NCI-H1048 (cell line): ENCODE measurements at places on chromosomes 3 and 15.

- no peak for DNase-seq
Measured at GRCh38 chr15:61216519-61216918, 12.6 kb downstream of the RORA start.

DNA sequence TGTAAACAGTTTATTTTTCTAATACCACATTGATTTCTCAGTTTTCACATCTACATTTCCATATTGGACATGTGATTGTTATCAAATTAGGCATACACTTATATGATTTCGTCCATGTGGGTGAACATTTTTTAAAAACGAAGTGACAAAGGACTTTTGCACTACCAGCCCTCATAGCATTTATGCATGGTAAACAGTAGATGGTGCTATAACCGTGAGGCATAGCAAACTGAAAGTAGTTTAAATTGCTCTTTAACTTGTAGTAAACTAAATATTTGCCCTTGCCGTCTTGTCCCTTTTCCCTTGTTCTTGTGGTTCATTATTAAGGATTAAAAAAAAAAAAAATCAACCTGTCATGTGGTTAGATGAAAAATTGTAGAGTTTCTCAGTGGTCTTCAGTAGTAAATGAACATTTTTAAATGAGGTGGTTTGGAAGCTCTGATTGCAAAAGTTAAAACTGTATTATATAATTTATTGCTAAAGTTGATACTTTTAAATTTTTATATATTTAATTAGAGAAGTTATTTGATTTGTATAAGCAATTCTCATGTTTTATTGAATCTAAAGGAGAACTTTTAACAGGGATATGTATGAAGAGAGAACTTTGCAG lies 24.0 kb downstream of the STX19 start:
- DNase-seq, result peak; percentile 5

DNA sequence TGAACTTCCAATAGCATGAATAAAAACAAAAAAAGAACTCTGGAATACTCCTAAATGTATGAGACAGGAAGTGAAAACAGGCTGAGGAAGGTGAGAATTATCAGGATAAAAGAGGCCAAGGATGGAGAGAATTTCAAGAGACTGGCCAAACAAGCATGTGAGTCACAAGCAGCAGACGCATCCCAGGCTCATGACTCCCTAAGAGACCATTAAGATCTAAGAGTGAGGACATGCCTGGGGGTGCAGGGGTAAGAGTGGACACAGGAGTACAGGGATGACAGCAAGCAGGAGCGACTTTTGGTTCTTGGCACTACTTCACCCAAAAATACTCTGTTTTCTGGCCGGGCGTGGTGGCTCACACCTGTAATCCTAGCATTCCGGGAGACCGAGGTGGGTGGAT lies 7.1 kb downstream of the SCAMP2 start:
- DNase-seq, result no peak

- no peak for DNase-seq
Measured at GRCh38 chr3:72818092-72818773, 30.0 kb downstream of the SHQ1 start.

- no peak for DNase-seq
Measured at GRCh38 chr3:196792771-196793170, 53.1 kb downstream of the PAK2 start.

- no peak for DNase-seq
Measured at GRCh38 chr3:43691120-43691995, 620 bp downstream of the ABHD5 start.

- no peak for DNase-seq
Measured at GRCh38 chr3:26960382-26960781, 337.8 kb downstream of the LRRC3B start.

- DNase-seq, result no peak
Measured at GRCh38 chr3:31248563-31248992, 284.1 kb upstream of the STT3B start.

DNA sequence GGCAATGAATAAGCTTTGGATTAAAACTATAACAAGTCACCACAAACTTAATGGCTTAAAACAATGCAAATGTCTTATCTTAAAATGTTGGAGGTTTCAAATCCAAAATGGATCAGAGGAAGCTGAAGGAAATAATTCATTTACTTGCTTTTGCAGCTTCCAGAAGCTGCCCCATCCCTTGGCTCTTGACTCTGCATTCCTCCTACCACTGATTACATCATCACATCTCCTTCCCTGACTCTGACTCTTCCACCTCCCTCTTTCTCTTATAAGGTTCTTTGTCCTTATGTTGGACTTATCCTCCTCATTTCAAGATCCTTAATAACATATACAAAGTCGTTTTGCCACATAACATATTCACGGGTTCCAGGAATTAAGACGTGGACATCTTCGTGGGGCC lies 982.8 kb upstream of the ROBO1 start:
- DNase-seq, result no peak

DNA sequence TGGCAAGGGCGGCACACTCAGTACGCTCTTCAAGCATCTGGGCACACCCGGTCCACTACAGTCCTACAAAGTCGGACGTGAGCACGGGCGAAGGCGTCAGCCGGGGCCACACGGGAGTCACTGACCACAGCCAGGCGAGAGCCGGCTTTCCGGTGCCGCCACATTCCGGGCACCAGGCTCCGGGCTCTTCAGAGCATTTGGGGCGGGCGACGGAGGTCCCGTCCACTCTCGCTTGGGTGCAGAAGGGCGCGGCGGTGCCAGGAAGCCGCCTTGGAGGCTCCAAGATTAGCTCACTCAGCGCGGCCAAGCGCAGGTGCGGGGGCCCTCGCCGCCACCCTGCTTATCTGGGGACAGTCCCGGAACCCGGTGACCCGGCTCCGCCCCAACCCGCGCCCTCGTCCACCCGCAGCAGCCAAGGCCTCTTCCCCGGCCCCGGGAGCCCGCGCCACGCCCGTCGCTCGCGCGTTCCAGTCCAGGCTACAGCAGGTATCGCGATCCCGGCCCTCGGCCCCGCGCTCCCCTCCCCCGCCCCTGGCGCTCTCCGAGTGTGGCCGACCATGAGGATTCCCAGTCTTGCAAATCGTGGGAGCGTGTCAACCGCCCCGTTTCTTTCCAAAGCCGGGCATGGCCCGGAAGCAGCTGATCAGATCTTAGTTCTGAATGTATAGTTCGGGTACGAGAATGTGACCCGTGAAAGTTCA lies at the start of gene ADPRH:
ADPRH (plus strand) TSS at position 127 of the 701 bp plus-strand sequence. CDS start 2,678 bp downstream, outside the sequence.
- no peak for DNase-seq

- no peak for DNase-seq
Measured at GRCh38 chr3:46987743-46988401, 8.4 kb downstream of the NBEAL2 start.

DNA sequence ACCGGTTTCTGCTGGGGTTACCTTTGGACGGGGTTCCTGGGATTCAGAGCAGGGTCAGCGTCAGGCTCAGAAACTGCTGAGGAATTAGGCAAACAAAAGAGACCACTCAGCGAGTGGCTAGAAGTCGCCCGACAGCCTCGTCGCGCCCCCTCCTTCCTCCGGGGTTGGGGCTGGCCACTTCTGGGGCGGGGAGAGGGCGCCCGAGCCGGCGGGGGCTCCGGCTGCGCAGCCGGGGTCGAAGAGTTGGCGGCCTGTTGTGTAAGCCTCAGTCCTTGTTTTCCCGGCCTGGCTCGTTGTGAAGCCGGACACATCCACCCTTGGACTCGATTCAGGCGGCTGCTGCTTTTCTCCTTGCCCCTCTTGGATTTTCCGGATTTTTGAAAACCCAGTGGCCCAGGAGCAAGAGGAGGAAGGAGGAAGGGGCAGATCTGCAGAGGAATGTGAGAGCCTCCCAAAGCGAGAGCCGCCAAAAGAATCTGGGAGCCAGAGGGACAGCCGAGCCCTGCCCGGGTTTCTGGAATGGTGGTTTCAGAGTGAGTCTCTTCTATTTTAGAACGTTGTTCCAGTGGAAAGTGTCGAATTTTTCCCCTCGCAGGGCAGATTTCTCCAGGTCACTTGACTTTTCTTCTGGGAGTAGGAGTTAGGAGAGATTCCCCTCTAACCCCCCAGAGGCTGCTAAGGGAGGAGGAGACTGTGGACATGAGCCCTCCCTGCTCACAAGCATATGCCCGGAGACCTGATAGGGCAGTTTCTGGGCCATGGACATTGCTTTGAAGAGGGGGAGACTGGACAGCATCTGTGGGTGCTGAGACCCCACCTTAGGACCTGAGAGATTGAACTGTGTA lies 666 bp downstream of the SNX33 start:
- no peak for DNase-seq

DNA sequence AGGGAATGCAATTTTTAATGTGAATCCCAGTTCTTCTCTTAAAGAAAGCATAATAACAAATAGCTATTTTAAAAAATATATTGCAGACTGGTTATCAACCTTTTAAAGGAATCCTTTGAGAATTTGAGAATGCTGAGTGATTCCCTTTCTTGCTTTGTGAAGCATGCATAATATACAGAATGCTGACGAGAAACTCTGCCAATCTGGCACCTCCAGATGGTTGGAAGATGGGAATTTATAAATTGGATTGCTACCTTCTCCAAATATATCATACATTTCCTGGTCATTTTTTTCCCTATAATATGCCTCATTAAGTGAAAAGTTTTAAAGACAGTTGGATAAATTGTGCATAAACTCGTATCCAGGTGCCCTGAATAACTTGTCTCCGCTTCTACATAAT lies 333.9 kb upstream of the ARPP21 start:
- no peak for DNase-seq

DNA sequence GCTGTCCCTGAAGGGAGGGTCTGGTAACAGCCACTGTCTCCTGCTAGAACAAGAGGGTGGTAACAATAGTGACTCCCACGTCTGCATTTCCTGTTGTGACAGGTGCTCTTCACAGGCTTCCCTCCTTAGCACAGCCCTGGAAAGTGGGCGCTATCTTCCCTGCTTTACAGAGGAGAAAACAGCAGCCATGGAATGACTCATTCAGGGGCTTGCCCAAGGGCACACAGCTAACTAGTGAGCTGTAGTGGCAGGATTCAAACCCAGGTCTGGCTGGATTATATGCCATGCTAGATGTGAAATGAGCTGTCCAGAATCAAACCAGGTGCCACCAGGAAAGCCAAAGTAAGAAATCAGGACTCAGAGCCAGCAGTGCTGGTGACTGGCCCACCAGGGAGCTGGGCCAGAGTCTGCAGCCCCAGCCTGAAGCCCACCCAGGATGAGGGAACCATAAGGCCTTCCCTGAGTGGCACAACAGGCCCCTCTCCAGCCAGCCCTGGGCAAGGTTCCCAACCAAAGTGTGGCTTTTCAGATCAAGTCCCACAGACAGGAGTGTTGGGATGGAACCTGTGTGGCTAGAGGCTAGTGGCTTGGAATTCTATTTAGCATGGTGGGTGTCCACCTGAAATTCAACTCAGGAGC lies 102.4 kb downstream of the ETFA start:
- no peak for DNase-seq

DNA sequence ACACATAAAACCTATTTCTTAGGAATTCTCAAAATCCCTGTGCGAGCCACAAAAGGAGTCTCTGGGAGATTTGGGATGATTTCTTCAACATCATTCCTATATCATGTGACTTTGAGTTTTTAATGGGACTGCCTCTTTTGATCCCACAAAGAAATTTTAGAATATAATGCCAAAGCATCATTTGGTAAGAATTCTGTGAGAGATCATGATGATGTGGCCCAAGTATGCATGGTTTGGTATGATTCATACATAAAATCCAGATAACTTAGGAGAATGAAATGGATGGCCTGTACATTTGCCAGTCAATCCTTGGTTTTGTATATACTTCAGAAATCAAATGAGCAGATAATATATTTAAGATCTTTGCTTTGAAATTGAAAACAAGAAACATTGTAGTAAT lies 61.3 kb downstream of the UBE2E2 start:
- no peak for DNase-seq

GRCh38 chr3:58824285-58824684 lies 157.7 kb upstream of the FAM3D start:
- DNase-seq, result no peak

DNA sequence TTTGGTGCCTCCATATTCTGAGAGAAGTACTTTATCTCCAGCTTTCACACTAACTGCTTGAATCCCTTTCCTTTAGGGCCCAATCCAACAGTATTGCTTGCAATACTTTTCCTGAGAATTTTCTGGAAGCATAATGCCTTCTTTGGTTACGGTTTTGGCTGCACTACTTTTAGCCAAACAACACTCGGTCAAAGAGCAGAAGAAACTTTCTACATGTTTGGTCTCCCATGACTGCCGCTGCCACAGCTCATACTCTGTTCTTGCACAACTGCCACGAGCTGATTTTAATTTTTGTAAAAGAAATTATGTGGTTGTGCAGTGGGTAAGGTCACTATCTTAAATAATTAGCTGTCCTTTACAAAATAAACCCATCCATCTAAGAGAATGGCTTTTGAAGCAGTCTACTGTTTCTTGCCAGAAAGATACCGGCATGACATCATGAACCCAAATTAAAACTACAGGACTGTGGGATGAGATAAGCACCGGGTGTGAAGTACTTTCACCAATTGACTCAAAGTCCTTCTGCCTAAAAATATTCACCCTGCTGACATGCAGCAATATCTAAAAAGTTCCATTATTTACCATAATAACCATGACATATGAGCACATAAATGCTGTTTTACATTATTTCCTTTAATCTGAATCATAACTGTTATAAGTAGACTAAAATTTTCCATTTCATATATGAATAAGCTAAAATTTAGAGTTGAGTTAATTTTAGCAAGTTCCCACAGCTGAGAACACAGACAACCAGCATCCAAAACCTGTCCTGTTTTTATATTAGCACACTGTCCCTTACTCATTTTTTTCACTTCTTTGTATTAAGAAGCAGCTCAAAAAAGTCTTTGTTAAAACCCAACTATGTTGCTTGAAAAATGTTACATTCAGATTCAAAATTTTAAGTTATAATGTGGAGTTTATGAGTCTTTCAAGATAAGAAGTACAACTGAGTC lies 1154.3 kb downstream of the EPHA3 start:
- no peak for DNase-seq

- no peak for DNase-seq
Measured at GRCh38 chr3:45781841-45782240, 14.5 kb downstream of the SLC6A20 start.

GRCh38 chr3:87733671-87734367 lies 325.0 kb downstream of the CGGBP1 start:
- DNase-seq, result peak; percentile 53
